ENCODE measurements at places on chromosomes 7 and 10.

- DNase-seq = no peak
Observed at GRCh38 chr7:34128762-34129161, 223.4 kb downstream of the BMPER start.

DNA sequence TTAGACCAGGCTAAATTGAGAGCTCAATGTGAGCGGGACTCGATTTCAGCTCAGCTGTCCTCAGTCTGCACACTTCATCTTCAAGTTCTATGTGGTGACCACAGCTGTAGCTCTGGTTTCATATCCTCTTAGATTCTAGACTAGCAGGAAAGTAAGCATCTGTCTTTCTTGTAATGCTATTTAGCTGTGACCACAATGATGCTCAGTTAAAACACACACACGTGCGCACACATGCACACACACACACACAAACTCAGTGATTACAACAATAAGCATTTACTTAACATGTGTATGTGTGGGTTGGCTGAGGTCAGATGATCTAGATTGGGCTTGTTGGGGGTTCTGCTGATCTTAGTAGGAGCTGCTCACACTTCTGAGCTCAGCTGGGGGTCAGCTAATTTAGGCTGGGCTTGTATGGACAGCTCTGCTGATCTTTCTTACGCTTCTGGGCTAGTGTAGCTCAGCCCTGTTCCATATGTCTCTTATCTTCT lies 82.5 kb downstream of the ZNF365 start:
- DNase-seq = no peak

DNA sequence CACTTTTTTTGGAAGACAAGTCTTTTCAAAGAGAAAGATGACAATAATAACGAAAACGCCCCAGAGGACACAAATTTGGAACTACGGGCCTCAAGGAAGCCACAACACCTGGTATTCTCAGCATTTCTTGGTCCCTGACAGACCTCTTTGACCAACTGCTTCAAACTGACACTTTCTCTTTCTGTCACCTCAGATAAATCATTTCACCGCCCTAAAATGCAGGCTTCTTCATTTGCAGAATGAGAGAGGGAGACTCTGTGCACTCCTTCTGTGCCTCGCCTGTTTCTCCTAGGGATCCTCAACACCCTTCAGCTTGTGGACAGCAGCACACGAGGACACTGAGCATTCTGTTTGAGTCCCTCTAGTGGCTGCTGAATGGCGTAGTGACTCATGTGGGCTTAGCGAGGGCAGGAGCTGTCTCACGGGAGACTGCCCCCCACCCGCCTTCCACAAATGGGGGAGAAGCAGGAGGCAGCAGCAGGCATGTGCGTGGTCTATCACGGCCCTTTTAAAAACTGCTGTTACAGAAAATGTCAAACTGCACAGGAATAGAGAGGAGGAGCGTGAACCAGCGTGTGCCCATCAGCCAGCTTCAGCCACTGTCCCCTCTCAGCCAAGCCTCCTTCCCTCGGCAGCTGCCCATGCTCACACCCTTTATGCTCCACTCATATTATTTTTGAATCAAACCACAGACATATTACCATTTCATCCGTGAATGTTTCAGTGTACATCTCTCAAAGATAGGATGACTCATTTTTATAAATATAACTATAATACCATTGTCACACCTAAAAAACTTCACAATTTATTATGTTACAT lies 41.4 kb downstream of the GSDME start:
- DNase-seq = no peak

DNA sequence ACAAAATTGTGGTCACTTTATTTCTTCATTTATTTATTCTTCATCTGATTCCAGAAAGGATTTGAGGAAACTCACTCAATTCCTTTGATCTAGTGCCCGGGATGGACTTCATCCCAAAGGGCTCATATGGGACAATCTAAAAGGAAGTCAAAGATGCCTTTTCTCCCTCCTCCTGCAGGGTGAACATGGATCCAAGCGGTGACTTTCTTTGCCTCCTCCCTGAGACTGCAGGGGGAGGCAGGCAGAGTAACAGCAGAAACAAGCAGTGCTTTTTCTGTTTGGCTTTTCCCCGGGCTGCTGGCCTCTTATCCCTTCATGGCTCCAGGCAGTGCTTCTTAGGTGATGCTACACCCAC lies 10.0 kb upstream of the DNMBP start:
- DNase-seq = no peak

DNA sequence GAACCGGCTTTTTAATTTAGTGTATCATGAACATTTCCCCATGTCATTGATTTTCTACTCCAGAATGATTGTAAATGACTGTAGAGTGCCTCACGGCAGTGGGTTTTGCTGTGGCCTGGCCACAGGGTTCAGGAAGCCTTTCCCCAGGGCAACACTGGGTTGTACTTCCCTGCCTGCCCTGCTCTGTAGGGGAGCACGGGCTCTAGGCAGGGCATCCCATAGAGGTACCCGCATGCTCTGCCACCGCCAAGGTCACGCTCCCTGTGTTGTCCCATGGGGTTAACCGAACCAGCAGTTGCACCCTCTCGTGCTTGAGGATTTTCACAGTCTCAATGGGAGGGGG lies 63.8 kb downstream of the BPGM start:
- DNase-seq = no peak

- DNase-seq = no peak
Observed at GRCh38 chr7:154503962-154504550, 451.9 kb downstream of the DPP6 start.

DNA sequence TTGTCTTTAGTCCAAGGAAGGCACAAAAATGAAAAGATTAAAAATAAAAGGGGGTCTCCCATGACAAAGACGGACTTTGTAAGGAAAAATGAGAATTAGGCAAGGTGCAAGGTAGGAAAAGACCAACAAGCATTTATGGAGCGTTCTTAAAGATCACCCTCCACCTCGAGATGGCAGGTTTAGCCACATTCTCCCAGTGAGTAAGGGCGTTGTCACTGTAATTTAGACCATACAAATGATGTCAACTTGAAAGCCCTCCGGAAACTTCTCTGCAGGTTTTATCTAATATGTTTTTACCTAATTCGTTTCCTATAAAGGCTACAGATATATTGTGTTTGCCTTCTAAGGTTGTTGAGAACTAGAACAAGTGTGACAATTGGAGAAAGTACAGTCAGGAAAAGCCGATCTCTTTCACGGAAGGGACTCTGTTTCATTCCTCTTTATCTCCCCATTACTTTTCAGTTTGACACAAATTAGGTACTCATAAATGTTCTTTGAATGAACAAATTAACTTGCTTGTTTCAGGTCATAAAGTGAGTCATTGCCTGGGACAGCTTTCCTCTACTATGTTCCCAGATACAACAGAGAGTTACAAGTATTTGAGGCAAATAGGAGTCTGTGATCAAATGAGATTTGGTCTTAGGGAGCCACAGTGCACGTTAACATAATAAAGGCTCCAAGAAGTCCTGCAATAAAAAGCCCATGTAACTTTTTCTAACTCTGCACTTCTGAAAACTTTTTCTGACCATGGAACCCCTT lies 102.6 kb upstream of the HABP2 start:
- DNase-seq = no peak

DNA sequence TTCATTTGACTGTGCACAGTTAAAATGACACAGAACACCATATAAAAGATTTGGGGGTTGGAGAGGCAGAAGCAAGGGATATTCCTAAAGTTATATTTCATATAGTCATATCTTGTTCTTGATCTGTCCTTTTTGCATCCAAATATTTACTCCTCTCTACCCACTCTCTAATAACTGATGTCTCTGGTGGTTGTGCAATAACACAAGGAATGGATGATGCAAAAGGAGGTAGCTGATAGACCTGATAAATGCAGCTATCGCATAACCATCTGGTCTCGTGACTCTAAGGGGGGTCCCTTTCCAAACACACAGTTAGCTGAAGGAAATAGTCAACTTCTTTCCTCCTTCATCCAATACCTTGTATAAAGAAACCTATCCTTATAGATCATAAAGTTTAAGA lies 123.1 kb downstream of the POLR1F start:
- DNase-seq = no peak

- DNase-seq = no peak
Observed at GRCh38 chr7:51103718-51104117, 212.9 kb downstream of the COBL start.
